Left renal pelvis (tissue), 4 donors: ENCODE measurements at places on chromosomes 11 and 22. TPM values are rescaled to one million over a fixed set of nuclear protein-coding genes. Genes with fewer than 3 reads are reported as not detected.

DNA sequence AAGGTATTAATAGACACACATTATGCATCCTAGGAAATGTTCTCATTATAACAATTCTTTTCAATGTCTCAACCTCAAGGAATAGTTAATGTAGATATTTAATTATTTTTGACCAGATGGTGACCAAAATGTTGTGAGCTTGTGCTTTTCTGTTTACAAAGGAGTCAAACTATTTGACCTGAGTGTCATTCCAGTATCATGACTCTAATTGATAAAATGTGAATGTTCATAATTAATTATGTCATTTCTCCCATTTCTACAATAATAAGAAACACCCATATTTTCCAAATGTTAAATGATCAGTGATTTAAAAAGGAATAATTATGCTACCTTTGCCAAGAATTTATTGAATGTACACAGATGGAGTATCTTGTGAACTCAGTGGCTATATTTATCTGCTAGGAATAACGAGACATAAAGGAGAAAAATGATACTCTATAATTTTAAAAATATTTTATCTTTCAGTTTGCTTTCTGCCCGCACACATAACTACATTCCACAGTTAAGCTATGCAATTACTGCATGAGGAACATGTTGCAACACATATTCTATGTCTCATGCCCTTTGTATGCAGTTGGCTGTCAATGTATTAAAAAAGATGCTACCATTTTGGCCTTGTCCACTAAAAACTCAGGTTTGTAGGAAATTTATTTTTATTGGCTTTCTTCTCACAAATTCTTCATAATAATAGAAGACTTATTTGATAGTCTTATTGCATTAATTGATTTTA is 376.7 kb upstream of the CCDC179 start:
- DNase-seq = no peak

Gene BCO2
- 4.5 TPM for polyA plus RNA-seq

DNA sequence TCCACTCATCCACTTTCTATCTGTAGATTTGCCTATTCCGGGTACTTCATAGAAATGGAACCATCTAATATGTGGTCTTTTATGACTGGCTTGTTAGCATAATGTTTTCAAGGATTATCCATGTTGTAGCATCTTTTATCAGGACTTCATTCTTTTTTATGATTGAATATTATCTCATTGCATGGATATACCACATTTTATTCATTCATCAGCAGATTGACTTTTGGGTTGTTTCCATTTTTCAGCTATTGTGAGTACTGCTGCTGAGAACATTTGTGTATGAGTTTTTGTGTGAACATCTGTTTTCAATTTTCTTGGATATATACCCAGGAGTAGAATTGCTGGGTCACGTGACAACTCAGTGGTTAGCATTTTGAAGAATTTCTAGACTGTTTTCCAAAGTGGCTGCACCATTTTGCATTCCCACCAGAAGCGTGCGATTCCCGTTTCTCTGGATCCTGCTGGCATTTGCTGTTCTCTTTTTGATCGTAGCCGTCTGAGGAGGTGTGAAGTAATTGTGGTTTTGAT is 8.9 kb downstream of the DERL3 start:
- no peak for DNase-seq

Gene MIAT
- 0.53 TPM for polyA plus RNA-seq

DNA sequence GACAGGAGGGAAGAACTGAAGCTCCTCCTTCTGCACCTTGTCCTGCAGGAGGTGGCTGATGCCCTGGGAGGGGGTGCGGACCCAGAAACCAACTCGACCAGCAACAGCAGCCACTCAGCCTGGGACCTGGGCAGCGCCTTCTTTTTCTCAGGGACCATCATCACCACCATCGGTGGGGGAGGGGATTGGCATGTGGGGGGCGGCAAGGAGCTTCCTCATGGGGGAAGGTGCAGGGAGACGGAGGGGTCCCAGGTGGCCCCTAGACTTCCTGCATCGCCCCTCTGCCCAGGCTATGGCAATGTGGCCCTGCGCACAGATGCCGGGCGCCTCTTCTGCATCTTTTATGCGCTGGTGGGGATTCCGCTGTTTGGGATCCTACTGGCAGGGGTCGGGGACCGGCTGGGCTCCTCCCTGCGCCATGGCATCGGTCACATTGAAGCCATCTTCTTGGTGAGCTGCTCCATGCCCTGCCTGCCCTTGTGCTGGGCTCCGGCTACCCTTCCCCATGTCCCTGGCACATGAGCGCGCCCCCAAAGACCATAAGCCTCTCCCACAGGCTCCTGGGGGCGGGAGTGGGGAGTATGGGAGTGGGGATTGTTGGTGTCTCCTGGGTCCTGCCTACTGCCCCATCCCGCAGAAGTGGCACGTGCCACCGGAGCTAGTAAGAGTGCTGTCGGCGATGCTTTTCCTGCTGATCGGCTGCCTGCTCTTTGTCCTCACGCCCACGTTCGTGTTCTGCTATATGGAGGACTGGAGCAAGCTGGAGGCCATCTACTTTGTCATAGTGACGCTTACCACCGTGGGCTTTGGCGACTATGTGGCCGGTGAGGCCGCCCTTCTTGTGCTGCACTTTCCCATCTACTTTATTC is 3.1 kb upstream of the CATSPERZ start:
- no peak for DNase-seq

- DNase-seq = no peak
These were observed 36.4 kb upstream of the PTPRJ start for GRCh38 chr11:47943721-47944586.

DNA sequence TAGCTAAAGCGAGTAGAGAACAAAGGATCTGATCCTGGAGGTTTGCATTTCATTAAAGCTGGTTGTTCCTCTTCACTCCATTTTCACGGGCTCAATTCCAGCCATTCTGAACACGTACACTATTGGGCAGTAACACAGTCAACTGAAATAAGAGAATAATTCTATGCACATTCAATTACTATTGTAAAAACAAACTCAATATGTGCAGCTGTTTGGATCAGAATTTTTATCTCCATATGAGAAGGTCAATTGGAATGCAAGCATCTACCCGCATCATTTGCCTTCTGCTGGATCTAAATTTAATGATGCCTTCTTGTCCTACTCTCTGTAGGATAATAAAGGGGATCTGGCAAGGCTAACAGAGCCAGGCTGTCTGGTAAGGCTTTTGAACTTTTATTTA is 562.8 kb upstream of the CCDC179 start:
- no peak for DNase-seq

Gene DNAJC4
- 44.9 TPM for polyA plus RNA-seq

DNA sequence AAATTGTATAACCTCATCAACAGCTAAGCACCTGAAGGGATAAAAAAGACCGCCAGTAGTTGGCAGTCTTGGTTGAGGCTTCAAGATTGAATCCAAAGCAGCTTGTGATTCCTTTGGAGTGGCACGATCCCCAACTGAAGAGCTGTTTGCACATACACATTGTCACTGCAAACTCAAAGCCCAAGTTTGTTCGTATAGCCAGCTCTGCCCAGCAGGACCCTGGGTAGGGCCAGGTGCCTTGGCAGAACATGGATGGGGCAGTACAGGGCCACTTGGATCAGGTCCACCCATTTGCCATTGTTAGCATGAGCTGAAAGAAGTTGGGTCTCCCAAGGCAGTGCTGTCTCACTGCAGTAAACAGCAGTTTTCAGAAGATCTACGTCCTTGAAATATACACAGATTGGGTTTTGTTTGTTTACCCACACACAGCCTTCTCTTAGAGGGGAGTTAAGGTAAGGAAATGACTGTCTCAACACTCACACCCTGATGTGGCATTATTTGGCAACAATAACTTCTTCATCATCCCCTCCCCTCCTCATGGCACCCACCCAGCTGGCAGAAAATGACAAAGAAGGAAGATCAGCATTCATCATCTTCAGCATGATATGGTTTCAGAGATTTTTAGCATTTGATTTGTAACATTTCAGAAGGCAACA is 132.9 kb downstream of the COMMD9 start:
- DNase-seq = no peak

DNA sequence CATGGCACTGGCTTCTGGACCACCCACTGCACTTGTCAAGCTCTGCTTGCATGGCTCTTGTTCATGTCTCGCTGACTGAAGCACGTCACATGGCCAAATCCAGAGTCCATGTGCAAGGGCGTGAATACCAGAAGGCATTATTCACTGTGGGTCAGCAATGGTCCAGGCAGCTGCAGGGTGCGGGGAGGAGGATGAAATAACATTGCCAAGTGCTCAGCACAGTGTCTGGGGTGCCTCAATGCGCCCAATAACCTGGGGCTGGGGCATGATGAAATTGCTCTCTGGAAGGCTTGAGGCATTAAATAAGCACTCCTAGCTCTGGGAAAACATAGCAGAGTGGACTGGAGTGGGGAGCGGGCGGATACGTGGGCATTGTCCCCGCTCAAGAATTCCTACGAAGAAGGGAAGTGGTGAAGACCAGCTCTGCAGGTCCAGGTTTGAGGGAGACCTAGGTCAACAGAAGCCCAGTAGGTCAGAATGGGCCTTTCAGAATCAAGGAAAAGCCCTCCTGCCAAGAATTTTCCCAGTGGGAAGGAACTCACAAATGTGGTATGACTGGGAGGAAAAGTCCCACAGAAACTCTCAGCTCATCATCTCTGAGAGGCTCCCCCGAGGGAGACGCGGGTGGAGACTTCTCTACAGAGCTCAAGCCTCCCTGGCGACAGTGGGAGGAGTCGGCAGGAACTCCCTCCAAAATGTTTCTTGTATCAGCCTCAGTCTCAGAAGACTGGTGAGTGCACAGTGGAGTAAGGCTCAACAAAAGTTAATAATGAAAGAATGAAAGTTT is 15.3 kb upstream of the ACCSL start:
- no peak for DNase-seq

Gene RDX
- polyA plus RNA-seq = 124 TPM

Gene KDELR3
- polyA plus RNA-seq = 16.7 TPM

- DNase-seq = no peak
These were observed 77.8 kb downstream of the APOL5 start for GRCh38 chr22:35795476-35795875.

- no peak for DNase-seq
These were observed 77.5 kb upstream of the SEPTIN5 start for GRCh38 chr22:19636696-19637407.

Gene WBP2NL
- polyA plus RNA-seq = 5.2 TPM

Gene SLC6A5
- polyA plus RNA-seq = 0.13 TPM

DNA sequence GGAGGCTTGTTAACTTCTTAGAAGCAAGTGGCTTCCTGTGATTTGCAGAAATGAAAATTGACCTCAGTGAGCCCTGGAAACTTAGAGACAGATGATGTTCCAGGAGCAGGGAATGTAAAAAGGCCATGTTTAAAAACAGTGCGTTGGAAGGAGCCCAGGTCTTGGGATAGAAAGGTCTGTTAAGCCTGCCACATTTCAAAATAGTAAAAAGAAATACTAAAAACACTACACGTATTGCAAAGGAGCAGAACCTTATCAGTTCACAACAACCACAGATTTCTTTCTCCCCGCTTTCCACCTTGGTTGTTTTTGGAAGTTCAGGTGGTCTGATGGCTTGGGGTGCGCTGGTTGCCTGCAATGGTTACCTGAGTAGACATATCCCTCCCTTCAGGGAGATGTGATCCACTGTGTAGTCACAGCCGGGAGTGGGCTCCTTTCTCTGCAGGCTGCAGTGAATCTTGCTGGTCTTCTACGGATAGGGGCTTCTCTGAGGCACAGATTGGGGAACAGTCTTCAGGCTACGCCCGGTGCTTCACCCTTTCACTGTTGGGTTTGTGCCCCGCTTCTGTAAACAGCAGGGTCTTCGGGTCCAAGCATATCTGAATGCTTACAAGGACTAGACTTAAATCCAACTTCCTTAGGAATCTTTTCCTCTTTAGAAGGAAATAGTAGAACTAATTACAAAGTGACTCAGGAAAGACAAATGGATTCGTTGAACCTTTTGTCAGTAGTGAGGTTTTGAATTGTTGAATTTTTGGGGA is 1.9 kb downstream of the TEAD1 start:
- no peak for DNase-seq

DNA sequence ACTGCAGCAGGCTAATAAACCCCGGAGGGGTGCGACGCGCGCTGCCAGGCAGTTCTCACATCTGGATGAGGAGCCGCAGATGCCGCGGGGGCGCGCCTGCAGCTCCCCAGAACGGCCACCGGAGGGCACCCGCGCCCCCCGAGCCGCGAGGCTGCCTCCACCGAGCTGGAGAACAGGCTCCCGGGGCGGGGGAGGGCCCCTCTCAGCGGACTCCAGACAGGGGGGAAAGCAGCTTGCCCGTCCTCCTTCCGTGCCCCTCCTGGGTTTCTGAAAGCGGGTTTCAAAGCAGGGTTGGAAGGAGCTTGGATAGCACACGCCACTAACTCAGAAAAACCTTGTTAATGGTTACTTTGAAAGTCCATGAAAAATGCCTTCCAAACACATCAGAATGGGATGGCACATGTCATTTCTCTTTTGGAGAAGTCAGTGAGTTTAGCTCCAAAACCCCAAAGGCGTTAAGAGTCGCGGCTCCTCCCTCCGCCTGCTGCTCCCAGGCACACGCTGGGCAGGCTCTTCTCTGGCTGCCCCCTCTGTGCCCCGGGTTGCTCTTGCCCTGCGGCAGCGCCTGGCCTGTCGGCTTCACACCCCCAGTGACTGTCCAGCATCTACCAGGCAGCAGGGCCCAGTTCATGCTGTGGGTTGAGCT is 317.8 kb downstream of the NTM start:
- no peak for DNase-seq

DNA sequence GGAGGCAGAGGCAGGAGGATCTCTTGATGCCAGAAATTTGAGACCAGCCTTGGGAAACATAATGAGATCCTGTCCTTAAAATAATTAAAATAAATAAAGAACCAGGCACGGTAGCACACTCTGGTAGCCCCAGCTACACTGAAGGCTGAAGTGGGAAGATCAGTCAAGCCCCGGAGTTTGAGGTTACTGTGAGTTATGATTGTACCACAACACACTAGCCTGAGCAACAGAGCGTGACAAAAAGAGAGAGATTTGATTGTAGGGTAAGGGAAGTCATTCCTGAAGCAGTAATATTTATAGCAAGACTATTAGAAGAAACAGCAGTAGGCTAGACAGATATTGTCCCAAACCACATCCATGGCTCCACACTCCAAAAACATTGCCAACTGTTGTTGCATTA is 1408.4 kb upstream of the TENM4 start:
- DNase-seq = no peak

Gene MDK
- polyA plus RNA-seq = 779 TPM

- DNase-seq = no peak
These were observed 138.1 kb upstream of the E2F8 start for GRCh38 chr11:19378814-19379213.

Gene PLAAT5
- polyA plus RNA-seq = 10.9 TPM

Gene KCNQ1
- polyA plus RNA-seq = 9.5 TPM

Gene FXYD6
- 99.6 TPM for polyA plus RNA-seq

Gene BACE1
- polyA plus RNA-seq = 76.5 TPM

DNA sequence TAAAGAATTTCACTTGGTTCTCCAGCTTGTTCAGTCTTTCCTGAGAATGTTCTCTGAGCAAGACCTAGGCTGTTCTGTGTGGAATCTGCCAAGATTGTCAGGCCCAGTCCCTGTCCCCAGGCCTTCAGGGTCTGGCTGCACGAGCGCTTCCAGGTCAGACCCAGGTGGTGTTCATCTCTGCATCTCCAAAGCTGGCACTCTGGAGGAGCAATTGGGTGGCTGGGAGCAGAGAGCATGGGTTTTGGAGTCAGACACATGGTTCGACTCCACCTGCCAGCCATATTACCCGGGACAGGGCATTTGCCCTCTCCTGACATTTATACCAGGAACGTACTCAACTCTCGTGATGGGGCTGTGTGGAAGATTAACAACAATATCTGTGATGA is 8.8 kb downstream of the CD5 start:
- no peak for DNase-seq
